Tracheal epithelial cell (primary cell): ENCODE measurements at places on chromosomes 3 and 15. TPM values are rescaled to one million over a fixed set of nuclear protein-coding genes. Genes with fewer than 3 reads are reported as not detected.

Gene DUOXA2
- total RNA-seq = not detected in 2 replicates

Gene PLCB2
- total RNA-seq = under 0.01 TPM in 1 of 2 replicates, not detected in the other

Gene CHDH
- total RNA-seq = under 0.01 and 1.2 TPM in 2 replicates

Gene GAP43
- total RNA-seq = not detected in 2 replicates

Gene CCR9
- not detected in 2 replicates for total RNA-seq

Gene SPTBN5
- total RNA-seq = 0.43 and 0.48 TPM in 2 replicates

Gene DZIP1L
- 0.96 and 1.7 TPM in 2 replicates for total RNA-seq

Gene ECE2
- under 0.01 TPM in 1 of 2 replicates, not detected in the other for total RNA-seq

Gene KY
- total RNA-seq = not detected in 2 replicates

Gene GUCA1C
- total RNA-seq = not detected in 2 replicates

Gene CCDC13
- total RNA-seq = under 0.01 and 0.64 TPM in 2 replicates

Gene MUSTN1
- not detected in 2 replicates for total RNA-seq

Gene SLC38A3
- total RNA-seq = not detected in 2 replicates

Gene ROBO2
- 0.21 and 0.96 TPM in 2 replicates for total RNA-seq

Gene ATP13A5
- total RNA-seq = not detected in 2 replicates
